Stromal cell of bone marrow (primary cell): ENCODE measurements at places on chromosomes 3 and 15.
A peak's percentile ranks its signal among the peaks of the same experiment; 100 is the strongest.

- no peak for DNase-seq
Measured at GRCh38 chr3:118772547-118773011, 262.1 kb downstream of the IGSF11 start.

DNA sequence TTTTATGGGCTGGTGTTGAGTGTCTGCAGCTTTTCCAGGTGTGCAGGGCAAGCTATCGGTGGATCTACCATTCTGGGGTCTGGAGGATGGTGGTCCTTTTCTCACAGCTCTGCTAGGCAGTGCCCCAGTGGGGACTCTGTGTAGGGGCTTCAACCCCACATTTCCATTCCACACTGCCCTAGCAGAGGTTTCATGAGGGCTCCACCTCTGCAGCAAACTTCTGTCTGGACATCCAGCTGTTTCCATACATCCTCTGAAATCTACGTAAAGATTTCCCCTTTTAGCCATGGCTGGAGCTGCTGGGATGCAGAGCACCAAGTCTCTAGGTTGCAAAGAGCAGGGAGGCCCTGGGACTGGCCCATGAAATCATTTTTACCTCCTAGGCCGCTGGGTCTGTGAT lies 11.6 kb downstream of the RFX7 start:
- no peak for DNase-seq

DNA sequence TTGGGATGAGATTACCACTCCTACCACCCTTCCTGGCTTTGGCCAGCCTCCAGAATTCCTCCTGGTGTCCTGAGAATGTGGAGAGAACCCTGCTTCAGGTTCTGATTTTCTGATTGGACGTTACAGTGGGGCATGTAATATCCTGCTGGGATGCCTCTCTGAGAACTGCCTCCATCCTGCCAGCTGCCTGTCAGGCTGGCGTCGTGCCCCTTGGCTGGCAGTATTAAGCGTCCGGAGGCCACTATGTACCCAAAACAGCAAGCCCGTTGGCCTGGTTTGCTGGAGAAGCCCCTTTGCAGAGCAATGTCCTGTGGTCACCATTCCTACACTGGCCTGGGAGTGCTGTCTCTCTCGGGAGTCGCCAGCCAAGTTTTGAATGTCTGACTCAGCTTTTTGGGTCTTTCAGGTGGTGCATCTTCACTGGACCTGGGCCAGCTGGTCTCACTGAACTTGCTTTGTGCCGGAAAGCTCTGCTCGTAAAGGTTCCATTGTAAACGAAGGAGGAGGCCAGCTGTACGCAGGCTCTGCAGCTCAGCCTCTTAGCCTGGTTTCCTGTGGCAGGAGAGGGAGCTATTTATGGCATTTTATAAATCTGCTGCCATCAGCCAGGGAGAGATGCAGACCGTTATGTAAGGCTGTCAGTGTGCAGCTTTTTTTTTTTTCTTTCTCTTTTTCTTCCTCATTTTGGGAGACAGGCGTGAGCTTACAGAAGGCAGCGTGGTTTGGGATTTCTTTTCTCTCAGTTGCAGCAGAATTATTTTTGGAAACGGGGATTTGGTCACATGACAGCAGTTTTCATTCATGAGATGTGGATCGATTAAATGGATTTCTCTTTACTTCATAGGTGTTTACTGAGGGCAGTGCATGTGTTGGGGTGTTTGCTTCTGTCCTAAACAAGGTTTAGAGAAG lies 19.0 kb upstream of the TRAK1 start:
- DNase-seq = peak; percentile 57

GRCh38 chr3:116000311-116000710 lies 377.0 kb downstream of the GAP43 start:
- peak; percentile 73 for DNase-seq

GRCh38 chr3:132513057-132513456 lies 84.0 kb upstream of the ACKR4 start:
- DNase-seq = no peak

- DNase-seq = no peak
Measured at GRCh38 chr3:117751651-117752050, 1042.1 kb downstream of the TUSC7 start.

- no peak for DNase-seq
Measured at GRCh38 chr15:63450884-63451225, 53.5 kb upstream of the USP3 start.

GRCh38 chr3:71563827-71564226 lies 19.7 kb downstream of the FOXP1 start:
- DNase-seq = no peak

DNA sequence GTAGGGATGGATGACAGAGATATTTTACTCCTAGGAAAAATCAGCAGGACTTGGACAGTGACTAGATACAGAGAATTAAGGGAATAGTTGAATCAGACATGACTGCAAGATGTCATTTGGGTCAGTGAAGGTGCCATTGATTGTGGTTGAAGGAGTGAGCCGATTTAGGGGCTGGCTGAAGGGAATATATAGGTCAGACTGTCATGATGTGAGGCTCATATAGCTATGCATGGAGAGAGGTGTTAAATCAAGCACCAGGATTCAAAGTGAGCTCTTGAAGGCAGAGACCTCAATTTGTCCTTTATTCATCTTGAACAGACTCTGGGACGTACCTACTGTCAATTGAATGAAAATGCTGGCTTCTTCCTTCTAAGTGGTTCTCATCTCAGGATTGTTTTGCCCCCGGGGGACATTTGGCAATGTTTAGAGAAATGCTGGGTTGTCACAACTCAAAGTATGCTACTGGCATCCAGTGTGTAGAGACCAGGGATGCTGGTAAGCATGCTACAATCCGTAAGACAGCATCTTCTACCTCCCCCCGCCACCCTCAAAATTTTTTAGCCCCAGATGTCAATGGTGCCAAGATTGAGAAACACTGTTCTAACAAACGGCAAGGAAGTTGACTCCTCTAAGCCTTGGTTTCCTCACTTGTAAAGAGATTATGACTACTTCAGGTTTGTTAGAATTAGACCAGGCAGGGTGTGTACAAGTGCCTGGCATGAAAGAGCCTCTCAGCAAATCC lies 7.8 kb downstream of the ATP2C1 start:
- no peak for DNase-seq

GRCh38 chr3:53478166-53478830 lies 16.1 kb upstream of the CACNA1D start:
- DNase-seq = no peak

DNA sequence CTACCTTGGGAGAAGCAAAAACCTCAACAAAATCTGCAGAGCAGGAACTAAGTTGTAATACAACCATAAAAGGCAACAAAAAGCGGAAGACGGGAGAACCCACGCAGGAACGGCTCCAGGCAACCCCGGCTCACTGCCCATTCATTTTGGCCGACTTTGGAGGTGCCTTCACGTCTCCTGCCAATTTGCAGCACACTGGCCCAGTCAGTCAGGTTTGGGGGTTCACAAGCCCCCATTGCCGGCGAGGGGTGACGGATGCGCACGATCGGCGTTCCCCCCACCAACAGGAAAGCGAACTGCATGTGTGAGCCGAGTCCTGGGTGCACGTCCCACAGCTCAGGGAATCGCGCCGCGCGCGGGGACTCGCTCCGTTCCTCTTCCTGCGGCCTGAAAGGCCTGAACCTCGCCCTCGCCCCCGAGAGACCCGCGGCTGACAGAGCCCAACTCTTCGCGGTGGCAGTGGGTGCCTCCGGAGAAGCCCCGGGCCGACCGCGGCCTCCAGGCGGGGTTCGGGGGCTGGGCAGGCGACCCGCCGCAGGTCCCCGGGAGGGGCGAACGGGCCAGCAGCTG lies 463 bp downstream of the TERC start:
- DNase-seq = peak; percentile 34

GRCh38 chr15:45386974-45387373 lies 8.6 kb upstream of the GATM start:
- DNase-seq = no peak

DNA sequence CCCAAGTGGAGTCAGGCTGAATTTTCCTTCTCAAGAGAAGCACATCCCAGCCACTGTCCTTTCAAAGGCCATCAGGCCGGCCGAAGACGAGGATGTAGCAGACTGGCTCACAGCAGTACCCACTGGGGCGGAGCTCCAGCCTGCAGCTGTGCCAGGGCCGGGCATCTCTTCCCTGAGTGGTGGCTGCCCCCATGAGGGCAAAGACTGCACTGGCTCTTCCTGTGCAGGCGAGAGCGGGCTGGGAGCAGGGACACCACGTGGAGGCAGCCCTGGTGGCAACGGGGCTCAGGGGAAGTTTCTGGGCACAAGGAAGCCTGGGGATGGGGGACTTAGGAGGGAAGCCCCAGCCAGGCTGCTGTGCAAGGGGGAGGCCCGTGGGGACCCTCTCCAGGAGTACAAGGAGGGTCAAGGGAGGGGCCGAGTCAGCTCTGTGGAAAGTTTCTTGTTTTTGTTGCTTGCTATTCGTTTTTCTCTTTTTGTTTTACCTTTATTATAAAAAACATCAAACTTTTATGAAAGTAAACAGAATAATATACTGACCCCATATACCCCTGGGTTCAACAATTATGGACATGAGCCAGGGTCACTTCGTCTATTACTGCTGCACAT lies 66.1 kb downstream of the RPN1 start:
- peak; percentile 51 for DNase-seq

GRCh38 chr15:60893886-60894285 lies 335.2 kb downstream of the RORA start:
- no peak for DNase-seq

GRCh38 chr3:176919836-176920765 lies 277.2 kb downstream of the TBL1XR1 start:
- peak; percentile 16 for DNase-seq

DNA sequence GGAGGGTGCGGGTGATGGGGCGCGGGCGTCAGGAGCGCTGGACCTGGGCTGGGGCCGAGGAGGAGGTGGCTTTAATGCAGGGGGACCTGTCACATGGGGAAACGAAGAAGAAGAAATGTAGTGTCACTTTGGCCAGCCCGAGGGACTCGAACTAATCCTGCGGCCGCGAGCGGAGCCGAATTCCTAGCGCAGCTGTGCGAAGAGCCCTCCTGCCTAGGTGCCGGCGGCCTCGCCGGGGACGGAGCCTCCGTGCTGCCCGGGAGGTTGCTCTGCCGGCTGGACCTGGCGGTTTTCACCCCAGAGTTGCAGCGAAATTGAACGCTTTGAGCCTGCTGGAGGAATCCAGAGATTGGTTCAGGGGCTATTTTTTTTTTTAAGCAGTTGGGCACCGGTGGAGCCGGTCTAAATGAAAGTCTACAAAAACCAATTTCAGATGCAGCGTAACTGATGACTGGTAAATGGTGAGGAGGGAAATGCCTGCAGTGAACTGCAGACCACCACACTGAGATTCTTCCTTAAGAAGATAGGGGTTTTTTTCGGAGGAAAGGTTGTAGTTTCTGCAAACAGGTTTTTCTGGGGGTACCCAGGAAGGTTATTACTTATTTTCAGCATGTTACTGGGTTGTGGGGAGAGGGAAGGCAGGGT lies 662 bp downstream of the TMEM108 start:
- DNase-seq = no peak

DNA sequence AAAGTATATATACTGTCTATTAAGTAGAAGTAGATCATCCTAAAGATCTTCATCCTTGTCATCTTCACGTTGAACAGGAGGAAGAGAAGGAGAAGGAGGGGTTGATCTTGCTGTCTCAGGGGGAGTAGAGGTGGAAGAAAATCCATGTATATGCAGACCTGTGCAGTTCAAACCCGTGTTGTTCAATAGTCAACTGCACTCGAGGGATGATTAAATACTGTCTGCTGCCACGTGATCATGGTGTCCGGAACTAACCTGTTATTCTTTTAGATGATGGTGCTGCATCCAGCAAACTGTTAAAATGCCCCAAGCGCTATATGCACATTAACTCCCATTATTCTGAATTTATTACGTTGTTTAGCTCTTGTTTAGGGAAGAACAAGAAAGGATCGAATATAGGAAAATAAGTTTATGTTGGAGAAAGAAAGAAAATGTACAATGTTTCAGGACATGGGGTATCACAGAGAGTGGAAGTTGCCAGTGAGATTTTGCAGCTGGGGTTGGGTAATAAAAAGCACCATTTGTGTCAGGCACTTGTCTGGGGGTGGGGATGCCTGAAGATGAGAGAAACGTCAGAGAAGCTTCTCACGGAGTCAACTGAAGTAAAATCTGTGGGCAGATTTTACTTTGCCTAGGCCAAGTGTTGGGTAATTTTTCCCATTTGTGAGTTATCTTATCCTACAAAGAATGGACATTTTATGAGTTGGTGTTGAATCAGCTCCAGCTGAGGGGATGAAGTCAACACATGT lies 229.2 kb downstream of the RYR3 start:
- no peak for DNase-seq

DNA sequence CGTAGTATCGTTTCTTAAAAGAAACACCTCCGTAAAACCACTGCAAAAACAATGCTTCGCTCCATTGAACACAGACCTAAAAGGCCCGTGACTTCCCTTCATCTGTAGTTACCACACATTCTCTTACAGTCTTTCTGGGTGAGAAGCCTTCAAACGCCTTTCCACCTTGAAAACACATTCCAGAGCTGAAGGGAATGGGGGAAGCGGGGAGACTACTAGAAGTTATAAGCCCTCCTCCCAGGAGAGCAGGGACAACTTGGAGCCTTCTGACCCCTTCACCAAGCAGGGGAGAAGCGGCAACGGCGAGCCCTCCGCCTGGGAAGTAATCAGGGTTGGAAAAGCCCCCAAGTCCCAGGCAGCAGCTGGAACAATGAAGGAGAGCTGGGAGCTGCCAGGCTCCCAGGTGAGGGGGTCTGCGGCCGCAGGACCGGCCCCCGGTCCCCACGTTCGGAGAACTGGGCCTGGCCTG lies 461 bp downstream of the SECISBP2L start:
- DNase-seq = no peak

GRCh38 chr15:82730022-82730530 lies 20.4 kb upstream of the AP3B2 start:
- no peak for DNase-seq

DNA sequence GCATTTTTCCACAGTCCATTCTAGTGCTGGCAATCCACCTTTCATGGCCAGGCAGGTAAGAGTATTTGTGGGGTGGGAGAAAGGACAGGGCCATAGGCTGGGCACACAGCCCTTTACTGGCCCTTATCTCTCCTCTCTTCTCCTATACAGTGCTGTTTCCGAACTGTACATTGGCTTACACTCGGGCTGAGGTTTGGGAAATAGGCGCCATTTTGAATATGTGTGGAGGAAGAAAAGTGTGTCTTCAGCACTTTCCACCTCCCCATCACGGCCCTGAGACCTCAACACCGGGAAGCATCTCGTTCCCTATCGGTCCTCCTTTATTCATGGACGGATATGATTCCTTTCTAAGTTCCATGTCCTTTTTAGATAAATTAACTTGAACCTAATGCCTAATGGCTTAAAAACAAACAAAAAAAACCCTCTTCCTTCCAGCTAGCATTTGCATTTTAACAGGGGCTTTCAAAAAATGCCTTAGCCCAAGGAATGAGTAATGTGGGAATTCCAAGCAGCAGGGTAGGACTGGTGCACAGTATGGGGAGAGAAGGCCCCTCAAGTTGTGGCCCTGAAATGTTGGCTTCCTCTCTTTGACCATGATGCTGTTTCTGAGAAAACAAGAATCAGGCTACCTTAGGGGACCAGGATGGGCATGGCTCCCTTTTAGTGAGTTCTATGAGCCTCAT lies 24.5 kb downstream of the CD86 start:
- no peak for DNase-seq

- DNase-seq = no peak
Measured at GRCh38 chr15:74245342-74245931, 9.3 kb downstream of the CCDC33 start.
